ENCODE measurements at places on chromosomes 5 and 9.

DNA sequence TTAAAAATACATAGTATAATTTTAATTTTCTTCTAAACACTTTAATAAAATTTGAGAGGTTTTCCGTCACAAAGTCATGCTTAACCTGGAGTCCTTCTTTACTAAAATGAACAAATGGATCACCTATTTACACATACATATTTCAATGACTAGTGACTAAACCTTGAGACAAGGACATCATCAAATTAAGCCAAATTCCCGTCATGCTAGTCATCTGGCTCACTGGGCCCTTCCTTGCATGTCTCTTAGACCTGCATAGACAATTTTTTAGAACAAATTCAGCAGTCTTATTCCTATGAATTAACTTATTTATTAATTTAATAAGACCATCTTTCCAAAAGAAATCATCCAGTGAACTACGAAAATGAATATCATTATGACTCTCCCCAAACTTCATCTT, 26.6 kb downstream of the ERAP2 start:
- no peak for DNase-seq

GRCh38 chr9:38662763-38663593, 42.6 kb upstream of the ANKRD18A start:
- no peak for DNase-seq

DNA sequence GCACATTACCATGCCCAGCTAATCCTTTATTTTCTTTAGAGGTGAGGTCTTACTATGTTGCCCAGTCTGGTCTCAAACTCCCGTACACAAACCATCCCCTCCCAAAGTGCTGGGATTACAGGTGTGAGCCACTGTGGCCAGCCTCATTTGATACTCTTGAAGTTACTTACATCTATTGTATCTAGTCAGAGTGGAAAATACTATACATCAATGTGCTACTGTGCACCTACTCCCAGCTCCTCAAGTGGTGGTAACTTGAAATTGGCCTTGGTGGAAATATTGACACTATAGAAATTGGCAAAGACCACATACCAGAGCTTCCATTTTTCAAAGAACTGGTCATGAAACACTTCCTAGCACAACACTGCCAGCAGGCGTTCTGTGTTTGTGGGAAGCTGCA, 10.3 kb downstream of the GGTA1 start:
- no peak for DNase-seq

- DNase-seq, result no peak
Measured at GRCh38 chr5:181142054-181142453, 5.3 kb upstream of the OR2V2 start.

Measured in T1000 (cell line).